Effector CD4-positive, alpha-beta T cell (primary cell): ENCODE measurements at places on chromosomes 7 and 10.

DNA sequence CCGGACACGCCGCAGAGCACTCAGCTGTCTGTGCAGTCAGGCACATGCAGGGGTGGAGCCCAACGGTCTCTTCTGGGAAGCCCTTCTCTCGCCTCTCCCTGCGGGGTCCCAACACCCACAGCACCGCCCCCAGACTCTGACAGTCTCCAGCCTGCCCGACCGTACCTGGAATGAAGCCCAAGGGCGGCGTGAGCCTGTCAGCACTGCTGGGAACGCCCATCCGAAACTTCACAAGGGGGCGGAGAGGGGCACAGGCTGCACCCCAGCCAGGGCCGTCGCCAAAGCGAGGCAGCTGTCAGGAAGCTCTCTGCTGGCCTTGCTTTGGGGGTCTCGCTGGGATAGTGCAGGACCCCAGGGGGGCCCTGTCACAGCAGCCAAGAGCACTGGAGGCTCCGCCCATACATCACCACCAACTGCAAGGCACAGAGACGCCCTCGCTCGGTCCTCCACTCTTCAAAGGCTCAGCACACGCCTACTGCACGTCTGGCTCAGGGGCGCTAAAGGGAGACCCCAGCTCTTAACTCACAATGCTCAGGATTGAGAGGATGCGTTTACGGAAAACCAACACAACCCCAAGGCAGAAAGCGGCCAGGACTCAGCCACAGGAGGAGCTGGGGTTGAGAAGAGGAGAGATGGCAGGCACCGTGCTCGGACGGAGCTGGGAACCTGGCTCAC is 30.9 kb downstream of the MAD1L1 start:
- no peak for DNase-seq

GRCh38 chr7:51187941-51188340 is 128.7 kb downstream of the COBL start:
- DNase-seq = no peak

DNA sequence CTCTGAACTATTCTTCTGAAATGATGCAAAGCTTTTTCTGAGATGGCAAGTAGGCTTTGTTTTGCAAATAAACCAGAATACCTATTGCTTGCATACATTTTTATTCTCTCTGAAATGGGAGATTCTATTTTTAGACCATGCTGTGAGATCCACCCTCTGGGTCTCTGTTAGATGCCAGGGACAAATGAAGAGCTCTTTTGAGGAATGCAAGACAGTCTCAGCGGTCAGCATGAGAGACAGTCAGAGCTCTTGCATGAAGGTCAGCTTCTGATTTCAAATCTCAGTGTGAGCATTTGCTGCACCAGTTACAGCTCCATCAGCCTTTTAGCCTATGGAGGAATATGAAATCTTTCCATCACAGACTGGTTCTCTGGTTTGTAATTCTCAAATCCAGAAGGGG is 429.9 kb upstream of the KLF6 start:
- DNase-seq = no peak

DNA sequence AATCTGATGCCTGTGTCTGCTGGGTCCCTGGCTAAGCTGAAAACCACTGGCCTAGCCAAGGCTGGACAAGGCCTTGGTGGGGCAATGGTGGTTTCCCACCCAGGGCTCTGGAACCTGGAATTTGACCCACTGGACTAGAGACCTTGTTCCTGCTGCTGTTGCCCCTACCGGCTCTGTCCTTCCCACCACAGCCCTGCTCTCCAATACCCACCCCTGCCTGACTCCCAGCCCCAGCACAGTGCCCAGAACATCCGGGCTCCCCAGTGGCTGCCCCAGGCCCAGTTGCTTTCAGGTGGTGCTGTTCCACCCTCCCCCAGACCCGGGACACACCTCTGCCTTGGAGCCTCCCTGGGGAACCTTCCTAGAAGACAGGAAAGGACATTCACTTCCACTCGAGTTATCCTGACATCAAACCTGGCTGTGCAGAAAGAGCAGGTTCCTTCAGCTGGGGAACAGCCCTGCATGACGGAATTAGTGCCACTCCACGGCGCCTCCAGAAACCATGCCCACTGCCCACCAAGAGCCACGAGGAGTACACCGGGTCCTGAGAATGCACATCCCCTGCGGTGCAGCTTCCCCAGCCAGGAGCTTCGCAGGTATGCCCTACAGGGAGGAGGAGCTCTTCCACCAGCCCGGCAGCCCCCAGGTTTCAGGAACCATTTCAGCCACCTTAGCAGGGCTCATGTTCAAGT is 152.8 kb downstream of the OAT start:
- no peak for DNase-seq

GRCh38 chr10:3091921-3092320 is 24.6 kb downstream of the PFKP start:
- no peak for DNase-seq

- no peak for DNase-seq
Measured at GRCh38 chr7:146591976-146592375, 475.4 kb downstream of the CNTNAP2 start.

DNA sequence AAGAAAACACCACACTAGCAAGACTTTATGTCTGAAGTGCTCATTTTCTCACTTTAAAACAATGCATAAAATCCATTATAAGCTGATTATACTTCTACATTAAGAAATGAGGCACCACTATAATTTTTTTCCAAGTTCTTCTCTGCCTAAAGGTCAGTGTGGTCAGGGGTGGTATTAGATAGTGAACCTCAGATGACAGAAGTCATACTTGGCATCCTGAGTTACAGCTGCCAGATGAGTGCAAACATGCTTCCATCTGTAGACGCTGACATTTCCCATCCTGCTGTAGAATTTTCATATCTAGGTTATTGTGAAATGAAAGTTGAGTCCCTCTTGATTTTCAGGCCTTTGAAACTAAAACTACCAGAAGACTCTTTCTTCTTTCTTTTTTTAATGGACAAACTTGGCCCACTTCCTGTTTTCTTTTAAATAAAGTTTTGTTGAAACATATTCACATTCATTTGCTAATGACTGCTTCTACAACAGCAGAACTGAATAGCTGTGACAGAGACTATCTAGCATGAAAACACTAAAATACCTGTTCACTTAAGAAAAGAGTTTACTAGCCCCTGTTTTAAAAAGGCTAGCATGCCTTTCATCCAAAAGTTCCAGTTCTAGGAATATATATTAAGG is 900.8 kb downstream of the XPNPEP1 start:
- no peak for DNase-seq

- no peak for DNase-seq
Measured at GRCh38 chr10:46236546-46236887, 50.3 kb upstream of the ANTXRL start.

- DNase-seq = no peak
Measured at GRCh38 chr10:91412354-91413087, 2.4 kb downstream of the HECTD2 start.

GRCh38 chr10:37707829-37708578 is 149.4 kb downstream of the ZNF248 start:
- no peak for DNase-seq

GRCh38 chr7:136953386-136953785 is 84.9 kb downstream of the CHRM2 start:
- DNase-seq = no peak

GRCh38 chr10:68578974-68579373 is 18.8 kb downstream of the TET1 start:
- no peak for DNase-seq

DNA sequence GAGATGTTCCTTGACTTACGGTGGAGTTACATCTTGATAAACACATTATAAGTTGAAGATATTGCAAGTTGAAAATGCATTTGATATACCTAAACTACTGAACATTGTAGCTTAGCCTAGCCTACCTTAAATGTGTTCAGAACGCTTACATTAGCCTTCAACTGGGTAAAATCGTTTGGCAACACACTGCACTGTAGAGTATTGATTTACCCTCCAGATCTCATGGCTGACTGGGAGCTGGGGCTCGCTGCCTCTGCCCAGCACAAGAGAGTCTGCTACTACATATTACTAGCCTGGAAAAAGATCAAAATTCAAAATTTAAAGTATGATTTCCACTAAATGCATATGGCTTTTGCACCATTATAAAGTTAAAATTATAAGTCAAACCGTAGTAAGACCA is 7.5 kb upstream of the AGR3 start:
- no peak for DNase-seq

DNA sequence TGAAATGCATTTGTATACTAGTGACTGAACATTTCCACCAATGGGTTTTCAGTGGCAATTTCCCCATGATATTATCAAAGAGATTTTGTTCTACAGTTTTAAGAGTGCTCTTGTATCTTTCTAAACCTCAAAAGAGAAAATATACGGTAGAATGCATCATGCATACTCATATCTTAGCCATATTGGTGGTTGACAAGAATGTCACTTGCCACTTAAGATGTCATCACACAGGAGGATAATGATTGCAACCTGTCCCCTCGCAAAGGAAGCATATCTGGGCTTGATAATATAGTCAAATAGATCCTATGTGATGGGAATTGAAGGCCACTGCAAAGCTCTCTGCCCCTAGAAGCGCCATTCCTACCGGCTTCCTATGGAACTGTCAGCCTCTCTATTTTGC is 79.3 kb upstream of the ARMC3 start:
- DNase-seq = no peak

GRCh38 chr10:51718804-51719291 is 19.5 kb upstream of the CSTF2T start:
- DNase-seq = no peak

GRCh38 chr10:124292911-124293615 is 125.7 kb downstream of the OAT start:
- no peak for DNase-seq

DNA sequence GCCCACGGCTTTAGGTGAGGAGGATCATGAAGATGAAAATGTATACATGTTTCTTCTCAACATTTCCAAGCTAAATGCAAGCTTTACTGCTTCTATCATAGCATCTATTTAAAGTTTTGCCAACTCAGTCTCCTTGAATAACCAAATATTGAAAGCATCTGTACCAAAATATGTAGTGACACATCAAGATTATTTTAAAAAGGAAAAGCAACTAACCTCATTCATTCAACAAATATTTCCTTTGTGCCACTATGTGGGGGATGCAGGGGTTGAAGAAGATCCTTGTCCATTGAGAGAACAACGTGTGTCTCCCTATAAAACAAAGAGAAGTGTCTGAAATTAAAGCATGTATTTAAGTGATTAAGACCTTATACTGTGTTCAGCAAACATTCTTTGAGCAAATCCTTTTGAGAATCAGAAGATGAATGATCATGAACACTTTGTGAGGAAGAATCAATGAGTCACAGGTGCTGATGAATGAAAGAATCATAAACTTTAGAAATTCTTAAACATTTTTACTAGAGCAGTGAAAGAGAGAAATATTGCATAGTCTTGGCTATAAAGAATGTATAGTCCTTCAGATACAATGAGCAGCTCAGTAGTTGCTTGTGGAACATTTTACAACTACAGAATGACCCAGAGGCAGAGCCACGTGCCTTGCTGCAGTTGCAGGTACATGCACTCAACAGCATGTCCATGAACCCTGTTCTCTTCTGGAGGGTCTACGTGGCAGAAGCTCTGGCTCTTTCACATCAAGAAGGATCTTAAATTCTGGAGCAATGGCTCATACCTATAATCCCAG is 13.9 kb downstream of the TAS2R60 start:
- no peak for DNase-seq

DNA sequence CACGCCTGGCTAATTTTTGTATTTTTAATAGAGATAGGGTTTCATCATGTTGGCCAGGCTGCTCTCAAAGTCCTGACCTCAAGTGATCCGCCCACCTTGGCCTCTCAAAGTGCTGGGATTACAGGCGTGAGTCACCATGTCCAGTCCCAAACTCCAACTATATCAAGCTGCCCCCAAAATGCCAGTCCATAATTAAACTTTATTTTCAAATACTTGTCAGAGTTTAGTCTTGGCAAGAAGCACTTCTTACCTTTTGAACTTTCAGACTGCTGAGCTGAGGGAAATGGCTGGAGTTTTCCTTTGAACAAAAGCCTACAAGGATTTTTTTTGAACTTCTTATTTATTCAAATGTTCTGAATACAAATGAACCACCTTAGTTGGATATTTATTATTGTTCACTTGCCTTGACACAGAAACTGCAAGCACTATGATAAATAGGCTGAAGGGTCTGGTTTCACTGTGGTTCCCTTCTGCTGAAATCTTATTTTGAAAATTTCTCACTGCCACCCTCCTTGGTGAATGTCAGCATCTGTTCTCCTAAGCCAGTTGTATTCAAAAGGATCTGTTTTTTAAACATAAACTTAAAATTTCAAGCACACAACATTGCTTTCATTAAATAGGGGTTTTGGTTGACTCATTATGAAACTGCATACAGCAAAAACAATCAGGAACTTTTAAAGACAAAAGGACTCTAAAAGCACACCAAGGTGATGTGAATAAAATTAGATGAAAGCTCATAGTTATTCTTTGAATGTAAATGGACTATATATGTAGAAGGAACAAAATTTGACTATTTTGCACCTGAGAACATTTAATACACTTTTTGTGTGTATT is 101.7 kb upstream of the SLC26A5 start:
- no peak for DNase-seq

DNA sequence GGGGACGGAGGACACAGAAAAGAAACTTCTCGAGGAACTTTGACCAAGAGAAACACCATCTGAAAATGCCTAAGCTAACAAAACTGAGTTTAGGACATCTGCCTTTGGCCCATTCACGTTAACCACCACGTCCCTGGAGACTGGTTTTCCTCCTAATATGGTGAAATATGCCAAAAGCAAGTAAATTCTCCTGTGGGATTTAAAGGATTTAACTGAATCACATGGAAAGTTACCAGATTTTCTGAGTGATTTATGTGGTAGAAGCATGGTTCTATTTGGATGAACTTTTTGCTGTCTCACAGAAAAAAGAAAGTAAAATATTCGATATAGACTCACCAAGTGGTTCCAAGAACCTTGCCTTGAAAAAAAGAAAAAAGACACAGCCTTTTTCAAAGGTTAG is 30.4 kb upstream of the BMPER start:
- DNase-seq = no peak

DNA sequence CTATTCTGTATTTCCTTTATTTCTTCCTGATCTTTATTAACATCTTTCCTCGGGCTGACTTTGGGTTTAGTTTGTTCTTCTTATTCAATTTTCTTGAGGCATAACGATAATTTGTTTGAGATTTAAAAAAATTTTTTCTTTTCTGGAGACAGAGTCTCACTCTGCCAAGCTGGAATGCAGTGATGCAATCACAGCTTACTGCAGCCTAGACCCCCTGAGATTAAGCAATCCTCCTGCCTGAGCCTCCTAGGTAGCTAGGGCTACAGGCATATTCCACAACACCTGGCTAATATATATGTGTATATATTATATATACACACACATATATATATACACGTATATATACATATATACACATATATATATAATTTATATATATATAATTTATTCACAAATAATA is 540.2 kb downstream of the NXPH1 start:
- no peak for DNase-seq

- DNase-seq = no peak
Measured at GRCh38 chr10:48194830-48195229, 79.7 kb downstream of the FRMPD2 start.

- DNase-seq = no peak
Measured at GRCh38 chr10:63825111-63825510, 303.9 kb downstream of the REEP3 start.

DNA sequence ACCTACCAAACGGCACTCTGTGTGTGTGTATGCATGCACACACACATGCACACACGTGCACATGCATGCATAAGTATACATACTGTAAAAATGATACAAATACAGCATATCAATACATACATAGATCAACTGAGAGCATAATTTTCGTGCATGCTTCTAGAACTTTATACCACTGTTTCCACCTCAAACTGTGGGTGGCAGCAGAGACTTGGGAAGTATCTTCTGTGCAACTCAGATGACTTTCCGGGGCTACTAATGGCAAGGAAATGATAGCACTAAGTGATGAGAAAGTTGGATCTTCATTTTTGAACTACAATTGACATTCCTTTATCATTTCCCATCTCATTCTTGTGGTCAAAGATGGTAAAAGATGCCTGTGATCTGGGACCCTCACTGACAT is 570.7 kb downstream of the REEP3 start:
- no peak for DNase-seq
